Erythroblast (primary cell): ENCODE measurements at places on chromosomes 11 and 22.
A peak's percentile ranks its signal among the peaks of the same experiment; 100 is the strongest.

- no peak for DNase-seq
Measured at GRCh38 chr11:34529643-34530042, 16.0 kb upstream of the ELF5 start.

- peak; percentile 64 for DNase-seq
Measured at GRCh38 chr11:72326151-72326848, 82.3 kb upstream of the PHOX2A start.

DNA sequence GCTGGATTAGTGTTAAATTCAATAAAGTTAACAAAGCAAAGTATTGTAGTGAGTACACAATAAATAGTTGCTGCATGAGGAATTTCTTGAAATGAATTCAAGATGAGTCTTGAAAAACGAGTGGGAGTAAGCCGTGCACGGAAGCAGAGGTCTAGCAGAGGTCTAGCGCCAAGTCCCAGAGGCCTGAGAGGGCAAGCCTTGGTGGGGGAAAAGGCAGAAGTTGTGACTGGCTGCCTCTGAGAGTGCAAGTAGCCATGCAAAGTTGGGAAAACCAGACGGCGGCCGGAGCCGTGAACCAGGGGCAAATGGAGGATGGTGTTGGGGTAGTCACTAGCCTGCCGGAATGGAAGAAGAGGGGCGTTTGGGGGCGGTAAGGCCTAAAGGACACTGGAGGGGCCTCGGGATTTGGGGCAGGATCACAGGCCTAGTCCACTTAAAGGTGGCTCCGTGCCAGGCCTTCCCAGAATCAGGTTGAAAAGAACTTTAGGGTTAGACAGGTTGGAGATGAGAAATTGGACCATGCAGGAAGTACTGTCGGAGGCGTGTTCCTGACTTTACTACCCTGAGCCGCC, 379 bp upstream of the SLC3A2 start:
- DNase-seq, result peak; percentile 70

DNA sequence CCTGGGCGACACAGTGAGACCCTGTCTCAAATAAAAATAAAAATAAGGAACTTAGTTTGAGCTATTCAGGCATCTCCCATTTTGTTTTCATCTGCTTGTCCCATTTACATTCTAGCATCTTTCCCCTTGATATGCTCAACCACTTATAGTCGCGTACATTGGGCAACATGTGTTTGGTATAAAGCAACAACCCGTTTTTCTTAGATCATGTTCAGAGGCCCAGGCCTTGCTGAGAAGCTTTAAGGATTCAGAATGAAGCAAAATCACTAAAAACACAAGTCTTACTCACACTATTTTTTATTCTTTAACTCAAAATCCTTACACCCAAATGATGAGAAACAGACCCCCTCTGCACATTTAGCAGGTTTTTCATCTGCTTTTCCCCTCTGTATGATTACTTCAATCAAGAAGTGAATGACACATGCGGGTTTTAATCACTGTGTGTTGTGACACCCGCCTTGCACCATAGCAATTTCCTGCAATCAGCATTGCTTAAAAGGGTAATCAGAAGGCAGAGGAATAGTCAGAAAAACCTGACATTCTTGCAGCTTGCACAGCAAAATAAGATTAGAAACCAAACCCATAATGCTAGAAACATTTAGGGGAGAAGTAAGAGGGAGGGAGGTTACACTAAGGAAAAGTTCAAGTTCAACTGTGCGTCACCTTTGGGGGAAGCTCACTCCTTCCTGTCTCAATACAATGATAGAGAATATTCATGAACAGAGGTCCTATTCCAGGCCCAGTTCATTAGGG, 25.9 kb downstream of the ALG9 start:
- DNase-seq, result no peak

GRCh38 chr11:78338138-78338537, 79.5 kb downstream of the GAB2 start:
- DNase-seq, result no peak

GRCh38 chr11:107439586-107440167, 17.9 kb downstream of the CWF19L2 start:
- no peak for DNase-seq

- no peak for DNase-seq
Measured at GRCh38 chr11:94946812-94947211, 26.5 kb downstream of the CWC15 start.

- DNase-seq, result no peak
Measured at GRCh38 chr22:20573833-20574615, 66.6 kb downstream of the MED15 start.

DNA sequence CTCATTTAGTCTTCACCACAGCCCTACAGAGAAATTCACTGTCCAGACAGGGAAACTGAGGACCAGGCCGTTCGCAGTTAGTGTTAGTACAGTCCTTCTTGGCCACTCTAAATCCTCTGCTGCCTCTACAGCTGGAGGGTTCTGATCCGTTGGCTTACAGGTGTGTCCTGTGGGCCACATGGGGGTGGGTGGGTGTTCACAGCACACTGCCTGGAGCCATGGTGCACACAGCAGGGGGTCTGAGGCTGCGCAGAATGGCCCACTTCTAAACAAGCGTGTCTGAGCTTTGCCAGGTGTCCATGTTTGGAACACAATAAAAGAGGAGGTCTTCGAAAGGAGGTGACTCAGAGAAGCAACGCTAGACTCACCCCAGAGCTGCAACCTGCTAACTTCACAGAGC, 249.0 kb downstream of the ST3GAL4 start:
- DNase-seq, result no peak

GRCh38 chr22:36726007-36726380, 22.4 kb upstream of the CACNG2 start:
- no peak for DNase-seq

GRCh38 chr11:61816736-61817455, at the start of gene FADS1:
TSS of gene FADS1 (minus strand) at chr11:61817003. CDS start at chr11:61816929, 74 bp downstream.
- peak; percentile 93 for DNase-seq

GRCh38 chr11:69335781-69336405, 41.9 kb downstream of the MYEOV start:
- no peak for DNase-seq

- no peak for DNase-seq
Measured at GRCh38 chr22:37148031-37148651, 1.6 kb downstream of the IL2RB start.

- DNase-seq, result no peak
Measured at GRCh38 chr22:47043835-47044721, 281.6 kb downstream of the TBC1D22A start.

DNA sequence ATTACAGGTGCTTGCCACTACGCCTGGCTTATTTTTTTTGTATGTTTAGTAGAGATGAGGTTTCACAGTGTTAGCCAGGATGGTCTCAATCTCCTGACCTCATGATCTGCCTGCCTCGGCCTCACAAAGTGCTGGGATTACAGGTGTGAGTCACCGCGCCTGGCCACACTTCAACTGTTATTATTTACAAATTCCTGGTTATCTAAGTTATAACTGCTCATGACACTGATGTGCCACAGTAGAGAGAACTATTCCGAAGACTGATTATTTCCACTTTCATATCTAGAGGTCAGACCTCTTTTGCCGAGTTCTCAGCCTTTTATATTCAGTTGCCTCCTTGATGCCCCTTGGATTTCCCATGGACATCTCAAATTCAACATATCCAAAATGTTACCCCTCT, 3.9 kb upstream of the NUP160 start:
- no peak for DNase-seq

- DNase-seq, result no peak
Measured at GRCh38 chr22:44243761-44244160, 63.0 kb downstream of the PARVG start.

DNA sequence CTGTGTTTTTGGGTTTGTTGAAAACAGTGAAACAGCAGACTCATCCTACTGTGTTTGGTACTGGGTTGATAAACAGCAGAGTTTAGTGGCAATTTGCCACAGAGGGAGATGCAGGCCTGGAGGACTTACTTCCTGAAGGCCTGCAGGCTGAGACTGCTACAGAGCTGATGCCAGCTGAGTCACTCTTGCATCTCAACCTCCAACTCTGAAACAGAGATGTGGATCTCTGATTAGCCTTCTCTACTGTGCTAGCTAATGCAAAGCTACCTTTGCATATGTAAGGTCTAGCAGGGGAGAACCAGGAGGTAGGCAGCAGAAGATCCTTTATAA, 14.3 kb downstream of the ATP5MG start:
- DNase-seq, result peak; percentile 96

DNA sequence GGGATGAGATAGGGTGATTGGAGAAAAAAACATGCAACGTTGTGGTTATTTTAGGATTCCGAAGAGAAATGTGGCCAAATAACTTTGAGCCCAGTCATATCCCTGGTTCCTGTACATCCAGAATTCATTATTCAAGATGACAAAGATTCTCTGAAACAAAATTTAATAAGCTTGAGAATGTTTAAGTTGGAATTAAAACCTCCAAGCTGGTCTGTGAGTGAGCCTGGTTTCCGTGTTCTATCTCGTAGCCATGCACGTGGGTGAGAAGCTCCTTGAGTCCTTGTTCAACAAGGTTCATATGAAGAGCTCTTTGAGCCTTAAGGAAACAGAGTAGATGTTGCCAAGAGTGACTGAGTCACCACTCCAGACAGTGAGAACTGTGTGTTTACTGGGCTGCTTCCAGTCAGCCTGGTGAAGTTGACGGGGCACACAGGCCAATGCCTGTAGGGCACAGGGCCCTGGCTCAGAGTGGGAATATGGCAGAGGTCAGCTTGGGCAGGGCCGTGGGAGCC, 206.5 kb downstream of the NAV2 start:
- DNase-seq, result no peak

DNA sequence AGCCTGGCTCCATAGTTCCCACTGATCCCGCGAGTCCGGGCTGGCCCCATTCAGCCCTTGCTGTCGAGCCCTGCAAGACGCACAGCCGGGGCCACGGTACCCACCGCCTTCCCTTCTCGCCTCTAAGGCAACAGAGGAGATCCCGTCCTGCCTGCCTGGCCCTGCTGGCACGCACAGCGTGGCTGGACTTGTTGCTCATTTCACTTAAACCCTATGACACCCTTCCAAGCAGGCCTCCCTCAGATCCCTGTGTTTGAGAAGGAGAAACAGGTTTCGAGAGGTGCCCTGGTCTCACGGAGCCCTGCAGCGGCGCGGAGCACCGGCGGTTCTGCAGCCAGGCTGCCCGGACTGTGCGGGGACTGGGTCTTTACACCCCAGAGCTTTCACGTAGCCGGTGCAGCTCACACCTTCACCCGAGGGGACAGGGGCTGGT, 1048.4 kb downstream of the BRD1 start:
- DNase-seq, result no peak

GRCh38 chr11:72813740-72814285, 398 bp upstream of the ATG16L2 start:
- DNase-seq, result peak; percentile 95

DNA sequence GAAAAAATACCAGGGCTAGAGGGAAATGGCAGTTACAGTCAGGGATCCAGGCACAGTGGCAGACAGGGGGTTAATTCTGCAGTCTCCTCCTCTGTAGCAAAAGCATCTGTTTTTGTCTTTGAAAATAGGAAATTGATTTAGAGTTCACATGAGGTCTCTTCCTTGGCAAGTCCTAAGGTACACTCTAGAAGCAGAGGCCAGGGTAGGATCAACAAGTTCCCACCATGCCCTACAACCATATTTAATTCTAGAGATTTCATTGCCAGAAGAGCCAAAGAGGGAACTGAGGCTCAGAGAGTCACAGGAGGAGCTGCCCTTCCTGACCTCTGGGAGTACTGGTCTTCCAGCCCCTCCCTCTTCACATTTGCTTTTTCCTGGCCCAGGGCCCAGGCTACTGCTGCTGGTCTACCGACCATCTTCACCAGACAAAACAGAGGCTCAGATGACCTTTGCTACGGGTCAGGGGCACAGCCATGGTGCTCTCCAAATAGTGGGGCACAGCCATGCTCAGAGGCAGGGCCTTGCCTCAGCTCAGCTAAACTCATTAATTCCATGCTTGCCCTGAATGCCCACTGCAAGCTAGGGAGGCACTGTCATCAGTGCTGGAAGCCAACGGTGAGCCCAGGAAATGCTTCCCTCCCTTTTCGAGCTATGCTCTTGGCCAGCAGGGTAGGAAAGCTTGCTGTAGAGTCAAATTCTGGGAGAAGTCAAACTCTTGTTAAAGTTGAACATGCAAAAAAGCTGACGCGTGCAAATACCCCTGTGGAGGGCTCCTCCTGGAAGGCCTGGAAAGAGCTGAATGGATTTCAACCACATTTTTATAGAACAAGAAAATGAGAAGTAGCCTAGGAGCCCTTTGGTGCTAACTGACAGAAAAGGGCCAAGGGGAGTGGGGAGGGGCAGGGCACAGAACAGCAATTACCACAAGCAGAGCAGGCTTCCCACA, 11.7 kb upstream of the CHRM4 start:
- no peak for DNase-seq

GRCh38 chr11:96964661-96965060, 574.8 kb downstream of the JRKL start:
- DNase-seq, result no peak

GRCh38 chr11:80034801-80035200, 594.0 kb upstream of the TENM4 start:
- DNase-seq, result no peak

DNA sequence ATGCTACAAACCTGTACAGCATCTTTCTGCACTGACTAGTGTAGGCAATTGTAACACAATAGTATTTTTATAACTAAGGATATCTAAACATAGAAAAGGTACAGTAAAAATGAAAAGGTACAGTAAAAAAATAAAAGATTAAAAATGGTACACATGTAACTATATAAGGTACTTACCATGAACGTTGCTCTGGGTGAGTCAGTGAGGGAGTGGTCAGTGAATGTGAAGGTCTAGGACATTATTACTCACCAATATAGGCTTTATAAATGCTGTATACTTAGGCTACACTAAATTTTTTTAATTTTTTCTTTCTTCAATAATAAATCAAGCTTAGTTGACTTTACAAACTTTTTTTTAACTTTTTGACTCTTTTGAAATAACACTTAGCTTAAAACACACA, 59.9 kb downstream of the EIF3M start:
- no peak for DNase-seq

- DNase-seq, result no peak
Measured at GRCh38 chr11:131324921-131325570, 45.4 kb upstream of the NTM start.

DNA sequence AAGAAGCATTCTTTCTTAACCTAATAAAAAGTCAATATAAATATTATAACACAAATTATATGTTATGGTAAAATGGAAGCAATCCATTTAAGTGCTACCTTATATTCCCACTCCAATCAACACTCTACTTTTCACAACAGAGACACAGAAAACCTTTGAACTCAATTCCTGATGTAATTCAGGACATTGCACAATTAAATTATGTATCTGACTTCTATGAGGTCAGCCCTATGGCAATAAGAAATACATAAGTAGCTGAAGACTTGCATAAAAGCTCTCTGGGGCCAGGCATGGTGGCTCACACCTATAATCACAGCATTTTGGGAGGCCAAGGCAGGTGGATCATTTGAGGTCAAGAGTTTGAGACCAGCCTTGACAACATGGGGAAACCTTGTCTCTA, 6.8 kb downstream of the OR4D10 start:
- DNase-seq, result no peak

DNA sequence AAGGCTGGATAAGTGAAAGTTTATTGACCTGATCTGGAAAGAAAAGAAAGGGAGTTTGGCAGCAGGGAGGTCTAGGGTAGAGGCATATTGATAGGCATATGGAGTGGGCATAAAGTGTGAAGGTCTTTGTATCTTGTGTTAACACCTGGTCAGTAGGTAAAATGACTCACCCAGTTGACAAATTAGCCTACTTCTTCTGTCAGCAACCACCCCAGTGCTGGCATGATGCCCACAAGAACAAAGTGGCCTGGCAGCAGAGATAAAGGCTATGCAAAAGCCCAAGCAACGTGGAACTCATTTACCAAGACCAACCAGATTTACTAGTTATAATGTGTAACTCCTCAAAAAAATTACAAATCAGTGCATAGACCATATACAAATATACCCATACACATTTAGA, 4.9 kb downstream of the OR10A3 start:
- peak; percentile 30 for DNase-seq
